ENCODE measurements at places on chromosomes 4 and X.

DNA sequence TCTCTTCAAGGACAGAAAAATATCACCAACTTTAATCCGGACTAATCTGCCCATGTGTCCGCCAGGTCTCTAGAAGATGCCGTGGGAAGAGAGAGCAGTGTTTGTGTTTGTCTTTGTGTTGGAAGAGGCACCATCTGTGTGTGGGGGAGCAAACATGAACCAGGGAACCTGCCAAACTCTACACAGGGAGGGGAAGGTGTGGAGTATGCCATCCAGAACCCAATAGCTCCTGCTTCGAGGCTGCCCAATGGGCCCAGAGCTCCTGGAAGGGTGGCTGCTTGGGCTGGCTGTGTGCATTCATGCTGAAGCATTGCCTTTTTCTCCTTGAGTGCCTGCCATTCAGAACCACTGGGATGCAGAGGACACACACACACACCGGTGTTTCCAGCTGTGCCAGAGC is 536.2 kb downstream of the MID1IP1 start:
- no peak for DNase-seq

DNA sequence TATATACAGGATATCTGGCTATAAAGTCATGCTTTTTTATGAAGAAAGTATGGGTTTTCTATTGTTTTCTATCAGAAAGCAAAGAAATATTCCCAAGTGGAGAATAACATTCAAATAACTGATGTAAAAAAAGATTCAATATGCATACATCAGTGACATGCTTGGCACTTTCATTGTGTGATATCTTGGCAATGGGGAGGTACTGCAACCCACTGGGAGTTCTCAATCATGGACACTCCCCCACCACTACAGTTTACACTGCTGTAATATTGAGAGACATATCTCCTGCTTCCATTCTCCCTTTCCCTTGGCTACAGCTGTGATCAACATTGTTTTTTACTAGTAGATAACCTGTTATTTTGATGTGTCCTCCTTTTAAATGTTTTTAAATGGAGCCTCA is 257.8 kb downstream of the CAMK2D start:
- no peak for DNase-seq

- no peak for DNase-seq
Measured at GRCh38 chr4:154560824-154561231, 2.0 kb upstream of the FGB start.

DNA sequence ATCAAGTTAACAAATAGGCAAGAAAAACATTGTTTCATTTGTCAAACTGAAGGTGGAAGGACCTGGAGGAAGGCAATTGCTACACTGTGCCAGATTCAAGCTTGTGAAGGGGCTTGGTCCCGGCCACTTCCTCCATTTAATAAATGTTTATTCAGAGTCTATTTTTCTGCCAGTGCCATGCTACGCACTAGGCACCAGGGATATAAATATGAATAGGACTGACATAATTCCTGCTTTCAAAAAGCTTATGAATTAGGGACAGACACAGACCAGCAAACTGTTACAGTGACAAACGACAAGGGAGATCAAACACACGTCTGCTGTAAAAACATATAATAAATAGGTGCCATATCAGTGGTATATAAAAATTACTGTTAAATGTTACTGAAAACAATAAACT is 571 bp downstream of the TLR6 start:
- DNase-seq: no peak

- no peak for DNase-seq
Measured at GRCh38 chr4:110138551-110138950, 59.9 kb downstream of the ELOVL6 start.

DNA sequence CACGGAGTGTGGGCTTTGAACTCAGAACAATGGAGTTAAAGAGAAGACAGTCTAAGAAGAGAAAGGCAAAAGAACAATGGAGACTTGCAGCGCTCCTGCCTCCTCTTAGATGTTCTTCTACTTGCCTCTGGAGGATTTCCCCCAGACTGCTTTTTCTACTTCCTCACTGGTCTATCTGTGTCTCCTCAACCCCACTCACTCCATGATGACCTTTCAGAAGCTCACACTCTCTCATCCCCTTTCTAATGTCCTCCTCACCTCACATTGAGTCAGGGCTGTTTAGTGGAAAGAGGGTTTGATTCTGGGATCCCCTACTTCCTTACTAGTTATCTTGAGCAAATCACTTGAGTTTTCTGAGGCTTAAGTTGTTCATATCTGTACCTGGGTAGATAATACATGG is 12.2 kb upstream of the HERC6 start:
- DNase-seq: no peak

GRCh38 chr4:73345399-73345975 is 58.6 kb upstream of the ALB start:
- no peak for DNase-seq
